CD8-positive, alpha-beta memory T cell (primary cell): ENCODE measurements at places on chromosomes 16 and 17.

GRCh38 chr17:57783338-57783742 lies 38.2 kb upstream of the CCDC182 start:
- H3K4me1 ChIP-seq = peaks cover 8% of the 10 kb centered on the region
- H3K27me3 ChIP-seq = peaks cover 6% of the 10 kb centered on the region
- no peaks in the 10 kb centered on the region for H3K36me3 ChIP-seq
- H3K27ac ChIP-seq = no peak overlapping the region
- H3K4me3 ChIP-seq = no peak overlapping the region

DNA sequence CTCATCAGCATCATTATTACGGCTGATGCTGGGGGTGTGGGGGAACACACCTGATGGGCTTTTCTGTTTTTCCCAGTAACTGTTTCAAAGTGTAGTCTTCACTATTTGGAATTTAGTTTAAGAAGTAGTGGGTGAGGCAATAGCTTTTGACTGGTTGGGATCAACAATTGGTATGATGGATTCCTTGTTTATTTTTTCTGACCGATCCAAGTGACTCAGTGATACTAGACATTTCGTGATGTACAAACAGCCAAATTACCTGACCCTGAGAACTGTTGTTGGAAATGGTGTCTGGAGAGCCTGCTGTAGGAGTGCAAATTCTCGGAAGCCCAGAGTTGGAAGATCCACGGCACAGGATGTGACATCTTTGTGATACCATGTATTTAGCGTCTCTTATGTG lies 204.2 kb downstream of the PRKCA start:
- H3K4me1 ChIP-seq = peaks cover 34% of the 10 kb centered on the region
- H3K27me3 ChIP-seq = no peaks in the 10 kb centered on the region
- no peak overlapping the region for H3K4me3 ChIP-seq

DNA sequence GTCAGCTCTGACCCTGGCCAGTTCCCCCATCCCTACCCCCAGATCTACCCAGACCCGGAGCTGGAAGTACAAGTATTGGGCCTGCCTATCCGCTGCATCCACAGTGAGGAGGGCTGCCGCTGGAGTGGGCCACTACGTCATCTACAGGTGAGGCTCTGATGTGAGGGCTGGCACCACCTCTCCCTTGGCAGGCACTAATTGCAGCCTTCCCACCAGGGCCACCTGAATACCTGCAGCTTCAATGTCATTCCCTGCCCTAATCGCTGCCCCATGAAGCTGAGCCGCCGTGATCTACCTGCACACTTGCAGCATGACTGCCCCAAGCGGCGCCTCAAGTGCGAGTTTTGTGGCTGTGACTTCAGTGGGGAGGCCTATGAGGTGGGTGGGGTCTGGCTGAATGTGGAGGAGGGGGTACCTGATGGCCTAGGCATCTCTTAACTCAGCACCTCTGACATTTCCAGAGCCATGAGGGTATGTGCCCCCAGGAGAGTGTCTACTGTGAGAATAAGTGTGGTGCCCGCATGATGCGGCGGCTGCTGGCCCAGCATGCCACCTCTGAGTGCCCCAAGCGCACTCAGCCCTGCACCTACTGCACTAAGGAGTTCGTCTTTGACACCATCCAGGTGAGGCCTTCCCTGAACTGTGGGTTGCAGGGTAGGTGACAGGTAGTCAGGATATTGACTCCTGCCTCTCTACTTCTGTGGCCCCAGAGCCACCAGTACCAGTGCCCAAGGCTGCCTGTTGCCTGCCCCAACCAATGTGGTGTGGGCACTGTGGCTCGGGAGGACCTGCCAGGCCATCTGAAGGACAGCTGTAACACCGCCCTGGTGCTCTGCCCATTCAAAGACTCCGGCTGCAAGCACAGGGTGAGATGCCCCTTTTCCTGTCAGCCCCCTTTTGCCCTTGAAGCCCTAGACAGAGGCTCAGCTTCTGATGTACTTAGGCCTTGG lies 4.3 kb downstream of the TRAF4 start:
- H3K4me1 ChIP-seq = peaks cover 35% of the 10 kb centered on the region
- H3K27me3 ChIP-seq = no peaks in the 10 kb centered on the region
- DNase-seq = no peak
- no peak overlapping the region for H3K27ac ChIP-seq
- no peaks in the 10 kb centered on the region for H3K36me3 ChIP-seq

DNA sequence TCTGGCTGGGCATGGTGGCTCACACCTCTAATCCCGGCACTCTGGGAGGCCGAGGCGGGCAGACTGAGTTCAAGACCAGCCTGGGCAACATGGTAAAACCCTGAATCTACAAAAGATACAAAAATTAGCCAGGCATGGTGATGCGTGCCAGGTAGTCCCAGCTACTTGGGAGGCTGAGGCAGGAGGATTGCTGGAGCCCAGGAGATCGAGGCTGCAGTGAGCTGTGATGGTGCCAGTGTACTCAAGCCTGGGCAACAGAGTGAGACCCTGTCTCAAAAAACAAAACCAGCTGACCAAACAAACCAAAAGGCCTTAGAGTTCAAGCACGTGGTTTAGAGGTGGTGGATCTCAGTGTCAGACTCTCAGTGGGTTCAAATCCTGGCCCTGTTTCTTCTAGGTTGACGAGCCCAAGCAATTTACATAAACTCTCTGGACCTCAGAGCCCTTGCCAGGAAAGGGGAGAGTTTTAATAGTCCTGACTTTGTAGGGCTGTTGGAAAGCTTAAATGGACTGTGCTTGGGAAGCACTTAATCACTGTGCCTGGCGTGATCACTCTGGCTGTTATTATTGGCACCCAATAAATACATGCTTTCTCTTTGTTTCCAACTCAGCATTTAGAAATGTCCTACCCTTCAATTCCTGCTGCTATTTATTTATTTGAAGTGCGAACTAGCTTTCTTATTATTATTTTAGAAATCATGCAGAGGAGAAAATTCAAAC lies 44.7 kb downstream of the ABCC1 start:
- no peaks in the 10 kb centered on the region for H3K27me3 ChIP-seq
- no peak overlapping the region for H3K27ac ChIP-seq
- H3K4me3 ChIP-seq = no peak overlapping the region
- no peak for DNase-seq

DNA sequence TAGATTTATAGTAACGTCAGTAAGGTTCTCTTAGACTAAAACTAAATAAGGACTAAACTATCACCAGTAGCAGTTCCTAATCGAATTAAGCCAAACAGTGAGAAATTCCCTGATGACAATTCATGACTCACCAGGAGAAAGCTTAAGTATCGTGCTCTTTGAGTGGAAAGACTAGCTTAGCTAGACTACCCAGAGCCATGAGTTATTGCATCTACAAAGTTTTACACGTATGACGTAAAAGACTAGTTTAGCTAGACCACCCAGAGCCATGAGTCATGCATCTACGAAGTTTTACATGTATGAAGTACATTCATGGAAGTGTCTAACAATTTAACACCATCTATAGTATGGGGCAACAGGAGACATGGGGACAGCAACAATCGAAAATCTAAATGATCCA lies 36.6 kb downstream of the UBE2G1 start:
- no peak for DNase-seq
- no peaks in the 10 kb centered on the region for H3K36me3 ChIP-seq
- no peaks in the 10 kb centered on the region for H3K27me3 ChIP-seq
- no peak overlapping the region for H3K27ac ChIP-seq
- H3K4me1 ChIP-seq = peaks cover 28% of the 10 kb centered on the region
- no peak overlapping the region for H3K4me3 ChIP-seq

- H3K4me1 ChIP-seq = no peaks in the 10 kb centered on the region
- H3K27me3 ChIP-seq = no peaks in the 10 kb centered on the region
- H3K27ac ChIP-seq = no peak overlapping the region
- no peaks in the 10 kb centered on the region for H3K36me3 ChIP-seq
These were observed 93.1 kb downstream of the VAT1L start for GRCh38 chr16:77881355-77882030.

- H3K4me1 ChIP-seq = peaks cover 54% of the 10 kb centered on the region
- no peaks in the 10 kb centered on the region for H3K27me3 ChIP-seq
- H3K4me3 ChIP-seq = peak overlapping the region; percentile 65
- DNase-seq = peak; percentile 50
These were observed 2.7 kb downstream of the ZFPM1 start for GRCh38 chr16:88455610-88456355.

GRCh38 chr16:54688339-54688738 lies 242.3 kb upstream of the IRX5 start:
- DNase-seq = no peak
- no peak overlapping the region for H3K4me3 ChIP-seq
- H3K27ac ChIP-seq = no peak overlapping the region

GRCh38 chr16:50696126-50696525 lies 2.7 kb downstream of the NOD2 start:
- H3K4me3 ChIP-seq = no peak overlapping the region
- peaks cover 57% of the 10 kb centered on the region for H3K4me1 ChIP-seq
- no peaks in the 10 kb centered on the region for H3K27me3 ChIP-seq
- H3K36me3 ChIP-seq = no peaks in the 10 kb centered on the region

- peaks cover 28% of the 10 kb centered on the region for H3K27me3 ChIP-seq
- H3K27ac ChIP-seq = no peak overlapping the region
- no peak overlapping the region for H3K4me3 ChIP-seq
- DNase-seq = no peak
These were observed 1.8 kb upstream of the NEUROD2 start for GRCh38 chr17:39609416-39610025.

DNA sequence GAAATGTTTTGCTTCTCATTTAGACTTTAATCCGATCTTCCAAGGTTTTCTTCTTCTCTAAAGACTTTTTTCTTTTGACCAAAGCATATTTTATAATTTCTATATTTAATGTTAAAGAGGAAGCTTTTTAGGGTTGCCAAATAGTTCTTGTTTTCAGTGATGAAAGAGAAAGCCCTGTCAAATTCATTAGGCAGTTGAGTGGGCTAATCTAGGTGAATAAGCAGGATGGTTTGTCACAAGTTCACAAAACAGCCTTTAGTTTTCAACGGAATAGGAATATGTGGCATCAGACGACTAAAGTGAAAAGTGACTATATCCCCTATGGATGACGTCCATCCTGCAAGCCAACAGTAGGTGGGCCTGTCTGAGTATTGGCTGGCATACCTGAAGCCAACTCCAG lies 118.8 kb downstream of the NLK start:
- peaks cover 5% of the 10 kb centered on the region for H3K36me3 ChIP-seq
- no peak overlapping the region for H3K27ac ChIP-seq

DNA sequence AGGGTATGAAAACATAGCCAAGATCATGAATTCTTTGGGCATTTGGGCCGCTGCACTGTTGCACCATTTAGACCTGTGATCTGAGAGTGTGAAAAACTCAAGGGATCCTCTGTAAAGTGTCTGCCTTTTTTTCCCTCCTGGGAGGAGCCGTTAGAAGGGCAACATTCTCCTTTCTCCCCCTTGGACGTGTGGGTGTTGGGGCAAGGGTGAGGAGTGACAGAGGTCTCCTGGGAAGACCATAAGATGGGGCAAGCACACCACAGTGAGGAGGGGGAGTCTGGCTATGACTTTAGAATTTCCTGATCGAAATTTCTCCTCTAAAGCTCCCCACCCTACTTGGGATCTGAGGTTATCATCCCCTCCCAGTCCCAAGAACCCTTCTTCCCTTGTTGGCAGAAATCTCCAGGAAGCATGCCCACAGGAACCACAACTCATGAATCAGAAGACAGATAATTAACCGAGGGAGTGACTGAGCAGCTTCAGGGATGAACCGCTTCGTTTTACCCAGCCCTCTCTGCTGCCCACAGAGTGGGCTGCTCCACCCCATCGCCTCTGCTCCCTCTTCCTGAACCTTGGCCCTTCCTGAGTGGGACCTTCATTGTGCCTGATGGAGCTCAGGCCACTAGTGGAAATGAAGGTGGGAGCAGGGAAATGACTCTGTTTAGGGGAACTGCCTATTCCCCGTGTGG lies 4.2 kb downstream of the ITGB3 start:
- H3K36me3 ChIP-seq = no peaks in the 10 kb centered on the region
- H3K27me3 ChIP-seq = peaks cover 7% of the 10 kb centered on the region
- H3K27ac ChIP-seq = no peak overlapping the region
- H3K4me3 ChIP-seq = no peak overlapping the region
- H3K4me1 ChIP-seq = peaks cover 4% of the 10 kb centered on the region

DNA sequence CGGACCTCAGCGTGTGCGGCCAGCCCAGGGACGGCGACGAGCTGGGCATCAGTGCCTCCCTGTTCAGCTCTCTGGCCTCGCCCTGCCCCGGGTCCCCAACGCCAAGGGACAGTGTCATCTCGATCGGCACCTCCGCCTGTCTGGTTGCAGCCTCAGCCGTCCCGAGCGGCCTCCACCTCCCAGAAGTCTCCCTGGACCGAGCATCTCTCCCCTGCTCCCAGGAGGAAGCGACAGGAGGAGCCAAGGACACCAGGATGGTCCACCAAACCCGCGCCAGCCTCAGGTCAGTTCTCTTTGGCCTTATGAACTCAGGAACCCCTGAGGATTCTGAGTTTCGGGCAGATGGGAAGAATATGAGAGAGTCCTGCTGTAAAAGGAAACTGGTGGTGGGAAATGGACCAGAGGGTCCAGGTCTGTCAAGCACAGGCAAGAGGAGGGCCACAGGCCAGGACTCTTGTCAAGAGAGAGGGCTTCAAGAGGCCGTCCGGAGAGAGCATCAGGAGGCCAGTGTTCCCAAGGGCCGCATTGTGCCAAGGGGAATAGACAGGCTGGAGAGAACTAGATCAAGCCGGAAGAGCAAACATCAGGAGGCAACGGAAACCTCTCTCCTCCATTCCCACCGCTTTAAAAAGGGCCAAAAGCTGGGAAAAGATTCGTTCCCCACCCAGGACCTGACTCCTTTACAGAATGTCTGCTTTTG lies 825 bp downstream of the HASPIN start:
- H3K27me3 ChIP-seq = no peaks in the 10 kb centered on the region
- no peaks in the 10 kb centered on the region for H3K36me3 ChIP-seq
- H3K4me1 ChIP-seq = peaks cover 18% of the 10 kb centered on the region
- DNase-seq = no peak

DNA sequence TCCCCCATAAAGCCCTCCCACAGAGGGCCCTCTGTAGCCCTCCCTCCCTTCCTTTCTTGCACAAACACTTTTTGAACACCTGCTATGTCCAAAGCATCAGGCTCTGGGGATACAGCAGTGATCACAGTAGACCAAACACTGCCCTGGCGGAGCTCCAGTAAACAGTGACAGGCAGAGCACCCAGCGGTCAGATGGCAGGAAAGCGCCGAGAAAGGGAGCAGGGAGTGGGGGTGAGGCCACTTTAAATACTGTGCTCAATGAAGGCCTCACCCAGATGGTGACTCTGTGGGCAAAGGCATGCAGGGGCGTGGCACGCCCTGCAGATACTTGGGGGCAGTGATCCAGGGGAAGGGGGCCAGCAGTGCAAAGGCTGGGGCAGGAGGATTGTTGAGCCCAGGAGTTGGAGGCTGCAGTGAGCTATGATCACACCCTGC lies 7.6 kb downstream of the PRR29 start:
- DNase-seq = no peak
- H3K27me3 ChIP-seq = no peaks in the 10 kb centered on the region
- peak overlapping the region; percentile 72 for H3K27ac ChIP-seq
- H3K36me3 ChIP-seq = peaks cover 30% of the 10 kb centered on the region
- H3K4me1 ChIP-seq = peaks cover 42% of the 10 kb centered on the region
